Fibroblast of gingiva (primary cell): ENCODE measurements at places on chromosomes 1 and 21.
A peak's percentile ranks its signal among the peaks of the same experiment; 100 is the strongest.

GRCh38 chr1:205810448-205811157 is 2.4 kb downstream of the SLC41A1 start:
- DNase-seq = no peak

- no peak for DNase-seq
Measured at GRCh38 chr21:30713766-30714165, 4.8 kb downstream of the KRTAP21-3 start.

- DNase-seq = no peak
Measured at GRCh38 chr1:234281826-234282489, 91.3 kb upstream of the COA6 start.

GRCh38 chr1:230251644-230252191 is 174.4 kb downstream of the PGBD5 start:
- DNase-seq = no peak

DNA sequence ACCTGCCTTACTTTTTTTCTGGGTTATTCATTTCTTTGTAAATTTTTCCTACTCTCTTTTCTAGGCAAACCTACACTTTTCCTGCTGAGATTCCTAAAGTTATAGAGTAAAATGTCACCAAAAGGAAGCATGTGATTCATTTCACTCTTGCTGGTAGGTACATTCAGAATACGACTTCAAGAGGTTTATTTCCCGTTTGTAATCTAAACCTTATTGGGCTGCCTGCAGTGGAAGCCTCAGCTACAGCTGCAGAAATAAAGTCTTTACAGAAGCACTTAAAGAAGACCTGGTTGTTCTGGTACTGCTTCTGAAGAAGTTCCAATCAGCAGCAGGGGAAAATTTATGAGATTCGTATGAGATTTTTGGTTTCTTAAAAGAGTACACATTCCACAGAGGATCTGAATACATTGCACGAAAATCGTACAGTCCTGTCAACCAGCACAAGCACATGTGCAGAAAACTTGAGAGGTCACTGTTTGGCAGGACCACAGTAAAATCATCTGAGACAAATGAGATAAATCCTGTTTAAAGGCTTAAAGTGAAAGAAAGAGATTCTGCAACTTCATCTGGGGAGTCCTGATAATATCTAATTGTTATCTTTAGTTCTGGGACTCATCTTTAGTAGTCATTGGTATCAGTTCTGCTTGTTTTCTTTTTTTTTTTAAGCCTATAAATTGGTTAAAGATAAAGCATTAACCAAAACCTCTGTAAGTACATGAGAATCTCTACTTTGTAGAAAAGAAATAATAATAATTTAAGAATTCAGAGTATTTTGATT is 109.9 kb upstream of the ADGRL2 start:
- DNase-seq = peak; percentile 12

DNA sequence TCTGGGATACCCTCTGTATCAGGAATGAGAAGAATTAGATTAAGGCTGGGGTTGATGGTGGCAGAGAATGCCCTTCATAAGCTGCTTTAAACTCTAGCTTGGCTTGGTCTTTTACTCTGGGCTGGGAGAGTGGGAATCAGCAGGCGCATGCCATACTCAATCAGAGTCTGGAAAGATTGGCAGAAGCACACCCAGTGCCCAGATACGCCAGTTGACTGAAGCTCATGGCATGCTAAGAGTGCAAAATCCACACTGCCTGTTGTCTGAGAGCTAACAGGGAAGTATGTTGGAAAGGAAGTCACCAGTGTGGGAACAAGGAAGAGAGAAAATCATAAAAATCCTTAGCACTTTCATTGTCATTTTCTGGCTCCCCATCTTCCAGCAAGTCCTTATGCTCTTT is 53.0 kb downstream of the HMCN1 start:
- no peak for DNase-seq

GRCh38 chr21:36087362-36088138 is 17.7 kb downstream of the CBR1 start:
- DNase-seq = no peak

GRCh38 chr1:101346419-101346818 is 109.6 kb downstream of the S1PR1 start:
- no peak for DNase-seq

DNA sequence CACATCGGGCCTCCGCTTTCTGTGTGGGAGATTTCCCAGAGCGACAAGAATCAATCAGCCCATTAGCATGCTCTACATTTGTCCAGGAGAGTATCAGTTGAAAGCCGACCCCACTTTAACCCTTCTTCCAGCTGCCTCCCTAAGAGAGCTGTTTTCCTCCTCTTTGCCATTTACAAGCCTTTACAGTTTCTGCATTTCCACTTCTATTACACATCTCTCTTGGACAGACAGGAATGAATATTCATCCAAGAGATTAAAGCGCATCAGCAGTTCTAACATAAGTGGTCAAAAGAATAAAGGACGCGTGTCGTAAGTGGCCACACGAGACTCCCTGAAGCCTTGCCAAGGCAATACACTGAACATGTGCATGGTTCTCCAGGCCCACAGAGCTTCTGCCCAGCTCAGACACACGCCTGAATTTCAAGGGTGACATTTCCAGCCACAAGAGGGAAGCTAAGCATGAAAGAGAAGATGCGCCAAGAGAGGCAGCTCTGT is 47.3 kb downstream of the FAM78B start:
- no peak for DNase-seq

DNA sequence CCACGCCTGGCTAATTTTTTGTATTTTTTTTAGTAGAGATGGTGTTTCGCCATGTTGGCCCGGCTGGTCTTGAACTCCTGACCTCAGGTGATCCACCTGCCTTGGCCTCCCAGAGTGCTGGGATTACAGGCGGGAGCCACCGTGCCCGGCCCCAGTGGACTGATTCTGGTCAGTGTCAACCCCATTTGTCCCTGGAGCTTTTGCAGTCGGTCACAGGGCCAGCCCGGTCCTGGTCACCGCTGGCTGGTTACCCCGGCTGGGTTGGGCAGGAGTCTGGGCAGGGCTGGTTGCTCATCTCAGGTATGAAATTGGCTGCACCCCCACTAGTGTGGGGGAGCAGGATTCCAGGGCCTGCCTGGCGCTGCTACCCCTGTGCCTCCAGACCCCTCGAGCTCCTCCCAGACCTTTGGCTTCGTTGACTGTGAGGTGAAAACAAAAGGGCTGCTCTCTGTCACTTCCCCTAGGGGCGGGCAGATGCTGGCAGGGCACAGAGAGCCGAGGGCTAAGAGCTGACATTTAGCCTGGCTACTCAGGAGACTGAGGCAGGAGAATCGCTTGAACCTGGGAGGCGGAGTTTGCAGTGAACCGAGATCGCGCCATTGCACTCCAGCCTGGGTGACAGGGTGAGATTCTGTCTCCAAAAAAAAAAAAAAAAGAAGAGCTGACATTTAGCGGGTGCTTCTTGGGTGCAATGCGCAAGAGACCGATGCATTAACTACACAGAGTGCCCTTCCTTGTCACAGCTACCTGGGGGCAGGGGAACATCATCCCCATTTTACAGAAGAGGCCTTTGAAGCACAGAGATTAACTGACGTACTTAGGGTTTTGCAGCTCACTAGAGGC is 10.6 kb downstream of the TNFRSF1B start:
- no peak for DNase-seq

- no peak for DNase-seq
Measured at GRCh38 chr1:167881069-167881468, 32.9 kb downstream of the ADCY10 start.

DNA sequence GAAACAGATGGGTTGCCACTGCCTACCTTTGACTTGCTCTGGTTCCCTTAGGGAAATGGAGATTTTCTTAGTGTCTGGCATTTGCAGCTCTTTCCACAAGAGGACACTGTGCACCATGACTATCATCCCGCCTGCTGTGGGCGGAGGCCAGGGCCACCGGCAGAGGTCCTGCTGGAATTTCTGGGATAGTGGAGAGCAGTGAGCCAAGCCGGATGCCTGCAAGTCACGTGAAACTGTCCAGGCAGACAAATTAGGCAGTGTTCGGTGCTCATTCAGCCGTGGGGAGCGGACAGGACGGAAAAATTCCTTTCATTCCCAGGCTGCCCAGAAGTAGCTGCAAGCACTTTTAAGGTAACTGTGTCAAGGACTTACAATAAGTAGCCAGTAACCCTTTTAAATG is 43.4 kb downstream of the IGSF5 start:
- no peak for DNase-seq

DNA sequence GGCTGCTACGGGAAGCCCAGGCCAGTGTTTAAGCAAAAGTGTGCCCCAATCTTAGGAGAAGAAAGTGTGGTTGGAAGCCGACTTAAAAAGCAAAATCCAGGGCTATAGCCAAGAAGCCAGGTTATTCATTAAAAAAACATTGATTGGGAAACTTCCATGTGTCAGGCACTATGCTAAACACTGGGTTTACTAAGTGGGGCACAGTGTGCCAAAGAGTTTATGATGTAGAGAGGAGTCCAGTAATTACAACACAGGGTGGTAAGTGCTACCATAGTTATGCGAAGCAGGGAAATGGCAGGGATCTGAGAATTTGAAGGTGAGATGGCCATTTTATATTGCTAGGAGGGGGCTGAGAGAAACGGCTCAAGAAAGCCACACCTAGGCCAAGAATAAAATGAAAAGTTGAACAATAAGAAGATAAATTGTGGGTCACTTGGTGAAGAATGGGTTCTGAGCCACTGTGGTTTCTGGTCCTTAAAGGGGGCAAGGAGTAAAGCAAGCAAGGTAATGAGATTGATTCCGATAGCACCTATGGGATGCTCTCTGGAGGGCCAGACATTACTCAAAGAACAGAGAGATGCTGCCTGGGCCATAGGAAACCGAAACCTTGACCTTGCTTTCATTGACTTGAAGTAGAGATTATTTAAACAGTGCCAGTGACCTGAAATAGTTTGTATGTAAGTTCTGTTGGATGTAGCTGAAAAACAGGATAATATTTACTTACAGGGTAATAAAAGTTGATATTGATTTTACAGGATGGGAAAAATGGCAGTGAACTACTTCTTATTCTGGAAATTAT is 177.8 kb downstream of the GIPC2 start:
- DNase-seq = peak; percentile 90

DNA sequence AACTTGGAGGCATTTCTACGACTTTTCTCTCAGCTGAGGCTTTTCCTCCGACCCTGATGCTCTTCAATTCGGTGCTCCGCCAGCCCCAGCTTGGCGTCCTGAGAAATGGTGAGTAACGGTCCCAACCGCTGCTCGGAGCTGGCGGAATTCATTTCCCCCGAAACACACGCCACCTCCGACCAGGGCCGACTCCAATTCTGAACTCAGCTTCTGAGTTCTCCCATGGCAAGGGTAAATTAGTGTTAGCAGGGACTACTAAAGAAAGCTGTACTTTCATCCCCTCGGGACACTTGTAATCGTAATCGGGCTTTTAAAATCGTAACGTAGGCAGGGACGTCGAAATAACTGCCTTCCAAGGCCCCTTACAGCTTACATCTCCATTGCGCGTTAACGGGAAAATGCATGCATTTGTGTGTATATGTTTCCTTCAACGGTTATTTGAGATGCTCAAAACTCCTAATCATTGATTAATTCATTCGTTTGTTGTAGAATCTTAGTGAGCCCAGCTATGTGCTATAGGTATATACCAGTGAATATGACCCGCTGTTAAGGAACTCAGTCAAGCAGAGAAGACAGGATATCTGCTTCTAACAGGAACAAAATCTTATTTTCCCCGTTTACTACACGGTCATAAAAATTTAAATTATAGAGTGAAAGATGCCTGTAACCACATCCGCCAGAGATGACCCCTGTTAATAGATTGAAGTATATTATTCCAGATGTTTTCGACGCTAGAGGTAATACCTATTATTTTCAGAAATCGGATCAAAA is 472 bp downstream of the DTL start:
- DNase-seq = no peak

DNA sequence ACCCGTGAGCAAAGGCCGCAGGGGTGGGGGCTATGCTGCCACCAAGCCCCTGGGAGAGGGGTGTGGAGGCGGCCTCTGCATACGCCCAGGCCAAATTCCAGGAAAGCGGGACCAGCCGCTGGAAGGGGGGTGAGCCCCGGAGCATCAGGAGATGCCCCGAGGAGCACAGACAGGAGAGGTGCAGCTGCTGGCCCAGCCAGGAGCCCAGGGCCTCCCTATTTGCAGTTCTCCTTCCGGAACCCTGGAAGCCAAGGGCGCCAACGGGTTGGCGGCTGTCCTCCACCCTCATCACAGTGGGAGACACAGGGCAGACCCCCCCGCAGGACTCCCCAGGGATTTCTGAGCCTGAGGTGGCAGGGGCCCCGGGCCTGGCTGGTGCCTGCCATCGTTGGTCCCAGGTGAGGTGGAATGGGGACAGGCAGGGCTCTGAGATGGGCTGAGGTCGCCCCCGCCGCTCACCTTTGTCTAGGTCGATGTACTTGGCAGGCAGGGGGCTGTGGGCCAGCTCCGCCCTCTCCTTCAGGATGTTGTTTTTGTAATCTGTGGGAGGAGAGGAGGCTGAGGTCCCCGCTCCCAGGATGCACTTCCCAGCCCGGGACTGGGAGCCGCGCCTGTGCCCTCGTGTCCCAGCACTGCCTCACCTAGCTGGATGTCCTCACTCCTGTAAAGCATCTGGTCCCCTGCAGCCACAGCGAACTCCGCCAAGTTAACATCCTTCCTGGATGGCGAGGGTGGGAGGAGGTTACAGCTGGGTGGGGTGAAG is 4.4 kb upstream of the DVL1 start:
- no peak for DNase-seq

DNA sequence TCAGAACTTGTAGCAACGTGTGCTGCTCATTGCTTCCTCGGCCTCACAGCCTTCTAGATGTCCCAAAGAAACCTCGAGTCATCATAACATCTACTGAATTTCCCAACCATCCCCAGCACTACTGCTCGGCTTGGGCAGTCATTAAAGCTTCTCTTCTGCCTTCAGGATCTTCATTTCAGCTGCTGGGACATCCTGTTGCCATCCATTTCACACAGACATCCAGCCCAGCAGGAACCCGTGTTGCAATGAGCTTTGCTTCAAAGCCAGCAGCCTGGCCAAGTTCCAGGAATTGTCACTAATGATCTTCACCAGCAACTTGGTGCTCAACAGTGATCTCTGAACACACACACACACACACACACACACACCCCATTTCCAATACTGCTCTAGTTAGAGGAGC is 18.5 kb downstream of the WLS start:
- DNase-seq = peak; percentile 86
